ENCODE measurements at places on chromosomes 13 and 19.

DNA sequence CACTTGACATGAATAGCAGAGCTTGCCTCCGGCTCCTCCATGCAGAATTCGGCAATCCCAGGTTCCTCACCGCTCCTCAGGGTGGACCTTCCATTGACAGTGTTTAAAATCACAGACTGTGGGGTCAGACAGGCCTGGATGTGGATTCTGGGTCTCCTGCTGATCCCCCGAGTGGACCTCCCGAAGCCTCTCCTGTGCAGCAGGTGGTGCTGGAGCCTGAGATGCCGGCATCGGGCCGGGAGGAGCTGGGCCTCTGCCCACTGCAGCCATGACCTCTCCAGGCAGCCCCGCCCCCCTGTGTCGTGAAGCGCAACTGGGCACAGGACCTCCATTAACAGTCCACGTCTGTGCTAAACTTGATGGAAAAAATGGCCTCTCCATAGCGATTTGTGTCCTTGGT is 10.5 kb upstream of the CDC16 start:
- DNase-seq = no peak

- DNase-seq = no peak
Measured at GRCh38 chr13:112779856-112780604, 90.2 kb downstream of the ATP11A start.

- peak; percentile 84 for DNase-seq
Measured at GRCh38 chr19:49387936-49388372, at the start of gene KASH5. Gene KASH5, plus strand, starts transcription at chr19:49388249. Its CDS starts 2,635 bp downstream, at chr19:49390884.

DNA sequence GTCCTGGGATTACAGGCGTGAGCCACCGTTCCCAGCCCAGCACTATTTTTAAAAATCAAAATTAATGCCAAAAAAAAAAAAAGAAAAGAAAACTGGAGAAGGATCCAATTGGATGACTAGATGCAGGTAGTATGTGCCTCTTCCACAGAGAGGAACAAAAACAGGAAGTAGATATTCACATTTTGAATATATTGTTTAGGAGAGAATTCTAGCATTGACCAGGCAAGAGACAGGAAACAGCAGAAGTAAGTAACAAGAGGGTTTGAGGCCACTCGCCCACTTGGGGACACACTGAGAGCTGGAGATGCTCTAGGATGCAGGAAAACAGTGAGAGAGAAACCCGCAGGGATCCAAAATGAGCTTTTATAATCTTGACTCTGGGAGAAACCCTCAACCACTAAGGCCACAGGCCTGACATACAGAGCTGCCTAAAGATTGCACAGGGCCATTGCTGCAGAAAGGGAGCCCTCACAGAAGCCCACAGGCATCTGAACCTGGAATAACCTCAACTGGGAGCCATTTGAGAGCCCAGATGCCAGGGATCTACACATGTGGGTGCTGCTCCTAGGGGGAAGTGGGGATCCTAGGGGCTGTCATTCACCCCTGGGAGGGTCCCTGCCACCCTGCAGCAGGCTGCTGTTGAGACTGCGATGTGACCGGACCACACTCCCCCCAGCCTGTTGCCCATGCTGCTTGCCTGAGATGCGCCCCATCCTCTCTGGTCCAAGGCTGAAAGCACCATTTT is 28.2 kb downstream of the IGFL2 start:
- DNase-seq = no peak

DNA sequence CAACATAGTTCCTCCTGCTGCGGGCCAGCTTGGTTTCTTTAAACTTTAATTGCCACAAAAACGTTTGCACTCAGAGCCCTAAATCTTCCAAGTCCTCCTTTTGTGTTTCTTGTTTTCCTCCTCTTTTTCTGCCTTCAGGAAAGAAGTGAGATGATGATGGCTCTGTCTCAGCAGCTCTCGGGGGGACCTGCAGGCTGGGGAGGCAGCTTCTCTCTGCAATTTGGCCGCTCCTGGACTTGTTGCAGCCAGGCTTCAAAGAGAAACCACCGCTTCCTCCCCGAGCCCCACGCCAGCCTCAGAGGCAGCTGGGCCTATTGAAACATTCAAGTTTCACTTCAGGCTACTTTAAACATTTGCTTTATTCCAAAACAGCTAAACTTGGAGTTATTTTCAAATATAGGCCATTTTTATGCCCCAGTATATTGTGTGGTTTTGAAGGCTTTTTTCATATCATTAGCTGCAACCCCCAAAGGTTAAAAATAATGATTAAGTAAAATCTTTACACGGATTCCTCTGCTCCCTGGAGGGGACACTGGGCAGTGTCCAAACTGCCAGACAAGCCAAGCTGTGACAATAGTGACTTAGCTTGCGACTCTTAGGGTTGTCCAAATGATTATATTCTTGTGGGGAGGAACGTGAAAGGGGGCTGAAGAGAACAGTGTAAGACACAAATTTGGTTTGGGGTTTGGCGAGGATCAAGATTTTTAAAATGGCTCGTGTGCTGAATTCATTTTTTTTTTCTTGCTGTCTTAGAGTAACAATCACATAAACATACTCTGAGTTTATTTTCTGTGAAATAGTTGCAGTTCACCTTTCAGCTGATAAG is 330.8 kb downstream of the DLEU7 start:
- no peak for DNase-seq

DNA sequence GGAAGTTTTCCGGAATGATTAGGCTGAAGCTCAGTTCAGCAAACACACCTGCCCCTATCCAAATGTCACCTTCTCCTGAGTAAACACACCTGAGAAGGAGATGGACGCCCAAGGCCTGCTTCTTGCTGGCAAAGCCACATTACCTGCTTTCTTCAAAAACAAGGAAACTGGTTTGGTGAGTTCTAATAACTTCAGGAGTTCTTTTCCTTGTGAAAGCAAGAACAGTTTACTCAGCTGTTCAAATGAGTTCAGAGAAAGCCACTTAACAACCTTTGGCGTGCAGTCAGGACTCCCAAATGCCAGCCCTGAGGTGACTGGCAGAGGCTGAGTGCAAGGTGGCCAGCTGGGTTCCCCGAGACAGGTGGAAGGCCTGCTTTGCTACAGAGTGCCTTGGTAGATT is 160.5 kb downstream of the STK24 start:
- no peak for DNase-seq

DNA sequence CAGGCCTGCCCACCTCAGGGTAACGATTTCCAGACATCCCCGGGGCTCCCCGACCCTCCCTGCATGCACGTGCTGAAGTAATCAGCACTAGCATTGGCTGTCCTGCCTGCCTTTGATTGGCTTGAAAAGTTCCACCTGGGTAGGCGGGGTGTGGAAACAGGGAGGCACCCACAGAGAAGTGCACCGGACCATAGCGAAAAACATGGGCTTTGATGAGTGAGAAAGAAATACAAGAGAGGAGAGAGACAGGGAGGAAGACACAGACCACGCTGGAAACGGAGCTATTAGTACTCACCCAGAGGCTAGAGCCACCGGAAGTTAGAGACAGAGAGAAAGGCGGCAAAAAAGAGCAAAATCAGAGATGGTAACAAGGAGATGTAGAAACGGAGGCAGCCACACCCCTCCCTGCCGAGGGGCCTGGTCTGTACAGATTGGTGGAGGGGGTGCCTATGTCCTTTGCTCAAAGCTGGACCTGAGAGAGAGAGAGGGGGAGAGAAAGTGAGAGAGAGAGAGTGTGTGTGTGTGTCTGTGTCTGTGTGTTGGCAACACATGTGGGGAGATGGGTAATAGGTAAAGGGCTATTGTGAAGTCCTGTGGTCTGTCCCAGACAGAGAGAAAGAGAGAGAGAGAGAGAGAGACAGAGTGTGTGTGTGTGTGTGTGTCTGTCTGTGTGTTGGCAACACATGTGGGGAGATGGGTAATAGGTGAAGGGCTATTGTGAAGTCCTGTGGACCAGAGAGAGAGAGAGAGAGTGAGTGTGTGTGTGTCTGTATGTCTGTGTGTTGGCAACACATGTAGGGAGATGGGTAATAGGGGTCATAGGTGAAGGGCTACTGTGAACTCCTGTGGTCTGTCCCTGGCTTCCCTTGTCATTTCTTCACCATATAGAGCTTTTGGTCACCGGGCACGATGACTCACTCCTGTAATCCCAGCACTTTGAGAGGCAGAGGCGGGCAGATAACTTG is 2.9 kb downstream of the CGB3 start:
- no peak for DNase-seq

DNA sequence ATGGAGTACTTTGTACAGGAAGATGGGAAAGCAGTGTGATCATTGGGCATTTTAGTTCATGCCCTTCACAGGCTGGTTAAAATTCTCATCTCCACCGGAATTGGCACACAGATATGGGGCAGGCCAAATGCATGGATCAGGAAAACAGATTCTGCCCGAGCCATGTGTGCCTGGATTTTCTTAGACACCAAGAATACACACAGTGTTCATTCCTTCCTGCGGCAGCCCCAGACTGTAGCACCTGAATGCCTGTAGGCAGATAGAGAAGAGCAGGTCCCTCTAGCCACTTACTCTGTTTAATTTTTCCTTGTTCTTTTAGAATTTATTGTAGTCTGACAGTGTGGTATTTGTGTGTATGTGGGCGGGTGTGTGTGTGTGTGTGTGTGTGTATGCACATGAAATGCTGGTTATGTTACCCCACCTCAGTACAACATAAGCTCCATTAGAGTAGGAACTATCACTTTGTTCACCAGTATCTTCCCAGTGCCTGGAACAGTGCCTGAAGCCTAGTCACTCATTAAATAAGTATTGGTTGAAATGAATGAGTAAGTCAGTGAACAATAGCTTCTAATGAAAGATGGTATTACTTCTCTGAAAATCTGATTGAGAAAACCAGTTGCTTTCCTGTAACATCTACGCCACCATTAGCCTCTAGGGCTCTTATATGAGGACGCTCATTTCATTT is 41.7 kb downstream of the FRY start:
- DNase-seq = no peak

DNA sequence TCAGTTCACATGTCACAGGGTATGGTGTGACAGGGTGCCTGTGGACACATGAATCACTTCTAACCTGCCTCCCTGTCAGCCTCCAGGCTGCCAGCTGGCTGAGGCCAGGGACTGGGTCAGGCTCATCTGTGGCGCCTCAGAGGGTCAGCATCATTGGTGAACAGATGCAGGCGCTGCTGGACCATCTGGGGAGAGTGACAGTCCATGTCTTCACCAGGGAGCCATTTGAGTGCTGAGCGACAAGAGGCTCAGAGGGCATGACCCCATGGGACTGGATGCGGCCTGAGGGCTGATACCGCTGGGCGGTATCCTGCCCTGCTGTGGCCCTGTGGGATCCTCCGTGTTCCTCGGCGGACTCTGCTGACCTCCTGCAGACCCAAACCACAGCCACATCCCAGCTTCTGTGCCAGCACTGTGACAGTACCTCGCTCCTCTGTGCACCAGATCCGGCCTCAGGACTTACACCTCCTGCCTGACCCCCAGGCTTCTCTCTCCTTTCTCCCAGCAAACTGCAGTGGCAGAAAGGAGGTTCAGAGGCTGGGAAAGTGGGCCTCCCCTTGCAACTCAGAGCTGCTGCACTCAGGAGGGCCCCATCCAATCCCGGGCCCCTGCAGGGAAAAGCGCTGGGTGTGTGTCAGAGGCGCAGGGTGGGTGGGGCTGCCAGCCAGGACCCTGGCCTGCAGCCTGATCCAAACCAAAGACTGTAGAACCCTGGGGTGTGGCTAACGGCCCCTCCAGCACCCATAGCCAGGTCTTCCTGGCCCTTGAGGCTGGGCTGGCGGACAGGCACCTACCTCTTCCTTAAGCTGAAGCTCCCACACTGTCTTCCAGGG is 10.2 kb downstream of the ACTMAP start:
- no peak for DNase-seq

DNA sequence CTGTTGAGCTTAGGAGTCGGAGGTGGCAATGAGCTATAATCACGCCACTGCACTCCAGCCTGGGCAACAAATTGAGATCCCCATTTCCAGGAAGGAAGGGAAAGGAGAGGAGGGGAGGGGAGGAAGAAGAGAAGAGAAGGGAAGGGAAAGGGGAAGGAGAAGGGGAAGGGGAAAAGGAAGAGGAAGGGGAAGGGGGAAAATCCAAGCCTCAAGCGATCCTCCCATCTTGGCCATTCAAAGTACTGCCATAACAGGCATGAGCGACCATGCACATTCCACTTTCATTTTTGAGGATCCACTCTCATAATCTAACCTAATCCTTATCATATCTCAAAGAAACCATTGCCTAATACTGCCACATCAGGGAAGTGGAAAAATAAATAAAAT is 14.9 kb downstream of the ZNF443 start:
- no peak for DNase-seq

- no peak for DNase-seq
Measured at GRCh38 chr13:108272333-108272732, 2.8 kb downstream of the TNFSF13B start.

- peak; percentile 50 for DNase-seq
Measured at GRCh38 chr19:1082165-1082927, 12.8 kb downstream of the POLR2E start.

DNA sequence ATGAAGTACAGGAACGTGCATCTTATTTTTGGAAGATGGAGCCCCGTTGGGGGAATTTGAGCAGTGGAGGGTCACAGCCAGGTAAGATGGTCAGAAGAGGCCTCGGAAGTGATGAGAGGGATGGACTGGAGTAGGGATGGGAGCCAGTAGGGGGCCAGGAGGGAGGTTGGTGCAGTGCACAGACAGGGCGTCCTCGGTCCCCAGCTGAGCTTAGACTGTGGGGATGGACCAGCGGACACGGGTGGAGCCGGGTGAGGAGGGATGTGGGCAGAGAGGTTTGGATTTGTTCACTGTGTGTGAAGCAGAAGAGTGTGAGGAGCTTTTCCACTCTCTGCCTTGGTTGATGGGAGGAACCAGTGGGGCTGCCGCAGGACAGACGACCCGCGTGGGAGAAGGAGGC is 10.6 kb downstream of the RPS9 start:
- no peak for DNase-seq

DNA sequence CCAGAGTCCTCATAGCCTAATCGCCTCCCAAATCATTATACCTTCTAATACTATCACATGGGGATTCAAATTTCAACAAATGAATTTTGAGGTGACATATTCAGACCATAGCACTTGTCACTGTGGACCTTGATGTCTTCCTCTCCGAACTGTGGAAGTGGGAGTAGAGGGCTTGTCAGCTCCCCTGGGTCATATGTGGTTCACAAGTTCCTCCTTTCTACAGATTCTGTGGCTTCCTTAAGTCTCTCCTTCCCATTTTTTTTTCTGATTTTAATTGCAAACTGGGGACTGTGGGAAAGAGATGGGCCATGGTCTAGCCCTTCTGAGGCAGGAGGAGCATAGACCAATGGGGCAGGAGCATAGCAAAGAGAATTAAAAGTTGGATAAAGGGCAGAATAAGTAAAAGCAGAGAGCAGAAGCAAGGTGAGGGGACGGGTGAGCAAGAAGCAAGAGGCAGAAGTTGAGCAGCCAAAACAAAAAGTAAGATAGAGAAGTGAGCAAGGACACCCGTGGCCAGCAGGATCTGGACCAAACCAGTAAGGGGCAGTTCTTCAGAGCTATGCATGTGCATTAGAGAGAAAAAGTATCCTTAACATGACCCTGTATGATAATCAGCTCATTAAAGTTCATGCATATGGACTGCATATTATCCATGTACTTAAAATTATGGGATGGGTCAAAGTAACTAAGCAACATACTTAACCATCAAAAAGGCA is 2.6 kb upstream of the SIGLEC7 start:
- DNase-seq = no peak

- no peak for DNase-seq
Measured at GRCh38 chr13:36639610-36640009, 34.2 kb upstream of the SERTM1 start.

Measured in stimulated activated CD4-positive, alpha-beta T cell treated with anti-CD3 and anti-CD28 coated beads, Interleukin-1b, Interleukin-23, amount 100 ng/mL, for 1 hour (primary cell).